ENCODE measurements at places on chromosomes 3 and 15.
A peak's percentile ranks its signal among the peaks of the same experiment; 100 is the strongest.

DNA sequence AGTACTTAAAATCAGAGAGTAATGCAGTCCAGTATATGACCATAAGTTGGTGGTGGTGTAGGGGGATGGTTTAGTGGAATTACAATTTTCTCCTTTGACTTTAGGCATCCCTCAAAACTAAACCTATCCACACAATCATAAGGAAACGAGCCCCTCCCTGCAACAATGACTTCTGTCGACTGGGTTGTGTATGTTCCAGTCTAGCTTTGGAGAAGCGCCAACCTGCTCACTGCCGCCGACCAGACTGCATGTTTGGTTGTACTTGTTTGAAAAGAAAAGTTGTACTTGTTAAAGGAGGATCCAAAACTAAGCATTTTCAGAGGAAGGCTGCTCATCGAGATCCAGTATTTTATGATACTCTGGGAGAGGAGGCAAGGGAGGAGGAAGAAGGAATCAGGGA is 52.8 kb downstream of the MGA start:
- peak; percentile 21 for DNase-seq

GRCh38 chr3:97778152-97778551 is 13.6 kb downstream of the ARL6 start:
- DNase-seq, result no peak

DNA sequence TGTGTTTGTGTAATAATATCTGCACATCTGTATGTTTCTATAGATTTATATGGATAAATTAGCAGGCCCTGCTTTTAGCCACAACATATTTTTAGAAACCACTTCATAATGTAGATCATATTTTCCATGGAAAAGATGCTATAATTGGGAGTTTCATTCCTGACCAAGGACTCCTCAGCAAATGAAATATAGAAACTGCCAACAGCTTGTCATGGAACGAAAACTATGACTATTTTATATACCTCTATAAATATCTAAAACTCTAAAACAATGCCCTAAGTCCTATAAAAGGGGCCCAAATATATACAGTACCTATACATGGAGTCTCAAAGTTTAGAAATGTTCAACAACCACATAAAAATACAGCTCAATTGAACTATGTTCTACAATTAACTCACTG is 27.9 kb downstream of the EID1 start:
- DNase-seq, result no peak

DNA sequence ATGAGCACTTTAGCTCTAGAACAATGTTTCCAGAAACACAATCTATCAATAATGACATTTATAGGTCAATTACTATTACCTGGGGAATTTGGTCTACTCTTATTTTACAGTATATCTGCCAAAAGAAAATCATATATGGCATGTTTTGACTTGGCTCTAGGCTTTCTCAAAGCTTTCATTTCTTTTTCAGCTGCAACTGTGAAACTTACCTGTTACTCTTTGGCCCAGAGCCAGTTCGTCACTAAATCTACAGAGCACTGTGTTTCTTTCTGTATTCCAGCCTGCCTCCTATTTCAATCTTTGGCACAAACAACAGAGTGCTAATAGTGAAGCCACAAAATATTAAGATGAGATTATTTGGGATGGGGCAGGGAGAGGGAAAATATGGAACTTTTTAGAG is 76.0 kb downstream of the P2RY1 start:
- no peak for DNase-seq

- DNase-seq, result no peak
Measured at GRCh38 chr3:8762607-8763377, 6.6 kb downstream of the OXTR start.

All from head of caudate nucleus (tissue), 42 donors.